Glutamatergic neuron (in vitro differentiated cells): ENCODE measurements at places on chromosomes 2 and 18. TPM values are rescaled to one million over a fixed set of nuclear protein-coding genes. Genes with fewer than 3 reads are reported as not detected.
A peak's percentile ranks its signal among the peaks of the same experiment; 100 is the strongest.

DNA sequence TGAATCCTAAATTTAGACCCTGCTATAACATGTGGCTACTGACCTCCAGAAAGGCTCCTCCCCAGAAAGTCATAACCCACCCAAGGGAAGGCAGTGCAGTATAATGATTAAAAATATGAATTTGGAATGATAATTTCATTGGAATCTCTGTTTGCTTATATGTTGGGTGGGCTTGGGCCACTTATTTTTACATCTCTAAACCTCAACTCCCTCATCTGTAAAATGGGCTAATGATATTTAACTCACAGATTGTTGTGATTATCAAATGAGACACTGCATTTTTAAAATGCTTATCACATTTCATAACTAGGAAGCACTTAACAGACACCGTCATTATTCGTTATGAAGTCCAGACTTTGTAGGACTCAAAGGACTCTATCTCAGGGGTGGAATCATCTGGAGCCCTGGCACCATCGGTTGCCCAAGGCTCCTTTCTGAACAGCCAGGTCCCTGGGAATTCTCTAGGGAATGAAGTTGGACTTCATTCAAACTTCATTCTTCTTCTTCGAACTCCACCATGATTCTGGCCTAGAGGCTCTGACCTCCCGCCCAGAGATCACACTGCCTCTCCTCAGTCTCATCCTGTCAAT, 33.1 kb upstream of the RMDN2 start:
- peaks cover 2% of the 10 kb centered on the region for H3K4me1 ChIP-seq
- no peaks in the 10 kb centered on the region for H3K27me3 ChIP-seq
- no peak overlapping the region for H3K27ac ChIP-seq
- H3K4me3 ChIP-seq = no peak overlapping the region

DNA sequence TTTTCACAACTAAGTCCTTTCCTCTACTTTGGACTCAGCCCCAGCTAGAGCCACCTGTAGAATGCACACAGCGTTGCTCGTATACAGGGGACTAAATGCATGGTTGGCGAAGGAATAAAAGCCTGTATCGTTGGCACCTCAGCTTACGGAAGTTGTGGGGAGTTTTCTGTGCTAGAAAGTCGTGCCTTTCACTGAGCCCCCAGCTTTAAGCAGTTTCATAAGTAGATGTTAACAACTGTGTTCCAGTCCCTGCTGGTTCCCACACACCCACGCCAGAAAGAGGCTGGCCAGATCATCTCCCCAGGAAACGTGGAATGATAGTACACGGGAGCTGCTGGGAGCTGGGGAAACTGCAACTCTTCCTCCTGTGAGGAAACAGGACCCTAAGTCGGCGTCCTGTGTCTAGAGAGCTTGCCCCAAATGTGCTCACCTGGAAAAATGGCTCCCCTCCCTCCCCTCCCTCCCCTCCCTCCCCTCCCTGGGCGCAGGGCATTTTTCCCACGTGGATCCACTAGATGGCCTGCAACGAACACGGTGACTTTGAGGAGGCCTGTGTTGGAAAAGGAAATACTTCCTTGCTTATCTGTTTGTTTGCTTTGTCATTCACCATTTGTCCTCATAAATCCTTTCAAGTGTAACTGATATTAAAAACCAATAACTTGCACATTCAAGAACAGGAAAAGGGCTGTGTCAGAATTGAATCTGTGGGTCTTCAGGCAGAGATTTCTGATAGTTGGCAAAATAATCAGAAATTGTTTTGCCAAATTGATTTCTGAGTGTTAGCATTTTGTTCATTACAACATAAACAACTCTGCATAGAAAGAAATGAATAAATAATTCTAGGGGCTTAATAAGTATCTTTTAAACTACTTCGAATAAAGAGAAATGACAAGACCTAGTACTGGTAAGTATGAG, 43.9 kb upstream of the RFX8 start:
- H3K27ac ChIP-seq = no peak overlapping the region
- peaks cover 7% of the 10 kb centered on the region for H3K36me3 ChIP-seq
- no peak overlapping the region for H3K4me3 ChIP-seq
- peak; percentile 33 for DNase-seq

DNA sequence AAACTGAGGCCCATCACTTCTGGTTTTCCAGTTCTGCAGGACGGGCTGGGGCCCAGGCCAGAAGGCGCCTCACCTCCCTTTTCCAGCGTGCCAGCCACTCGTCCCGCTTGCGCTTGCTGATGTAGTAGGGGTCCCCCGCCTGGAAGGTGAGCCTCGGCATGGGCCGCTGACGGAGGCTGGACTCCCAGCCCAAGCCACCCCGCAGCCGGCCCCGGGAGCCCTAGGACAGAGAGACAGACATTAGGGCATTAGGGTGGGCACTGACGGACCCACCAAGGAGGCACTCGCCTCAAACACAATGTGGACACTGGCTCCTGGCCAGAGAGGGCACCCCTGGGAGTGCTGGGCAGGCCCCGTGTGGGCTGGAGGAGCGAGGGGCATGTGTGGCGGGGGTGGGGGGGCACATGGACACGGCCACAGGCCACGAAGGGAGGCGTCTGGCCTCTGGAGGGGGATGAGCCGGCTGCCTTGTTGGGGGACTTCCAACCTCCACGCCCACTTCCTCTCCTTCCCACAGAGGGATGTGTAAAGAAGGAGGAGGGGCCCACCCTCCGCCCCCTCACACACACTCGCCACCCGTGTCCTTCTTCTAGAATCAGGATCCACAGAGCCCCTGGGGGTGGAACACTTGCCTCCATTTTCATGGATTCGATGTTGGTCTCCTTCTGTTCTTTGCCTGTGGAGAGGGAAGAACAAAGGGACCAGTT, 66.7 kb downstream of the DNMT3A start:
- peaks cover 16% of the 10 kb centered on the region for H3K4me1 ChIP-seq
- H3K36me3 ChIP-seq = peaks cover 4% of the 10 kb centered on the region
- H3K27ac ChIP-seq = no peak overlapping the region
- H3K27me3 ChIP-seq = peaks cover 10% of the 10 kb centered on the region

DNA sequence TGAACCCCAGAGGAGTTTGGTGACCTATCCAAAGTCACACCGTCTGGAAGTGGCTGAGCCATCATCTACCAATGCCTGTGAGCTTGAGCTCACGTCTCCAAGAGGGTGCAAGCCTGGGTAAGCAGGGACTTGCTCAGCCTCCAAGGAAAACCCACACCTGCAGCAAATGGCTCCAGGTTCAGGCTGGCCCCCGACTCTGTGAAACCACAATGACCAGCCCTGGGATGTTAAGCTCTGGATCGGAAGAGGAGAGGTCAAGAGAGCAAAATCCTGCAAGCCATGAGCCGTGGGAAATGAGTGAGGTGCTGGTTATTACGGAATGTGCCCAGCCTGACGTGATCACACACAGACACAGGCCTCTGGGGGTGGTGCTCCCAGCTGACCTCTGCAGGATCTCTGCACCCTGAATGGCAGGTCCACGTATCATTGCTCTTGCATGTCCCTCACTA, 94.1 kb upstream of the OTOS start:
- peaks cover 13% of the 10 kb centered on the region for H3K36me3 ChIP-seq
- no peak overlapping the region for H3K27ac ChIP-seq
- H3K27me3 ChIP-seq = peaks cover 15% of the 10 kb centered on the region
- H3K4me3 ChIP-seq = no peak overlapping the region
- H3K4me1 ChIP-seq = peaks cover 33% of the 10 kb centered on the region
- no peak for DNase-seq

DNA sequence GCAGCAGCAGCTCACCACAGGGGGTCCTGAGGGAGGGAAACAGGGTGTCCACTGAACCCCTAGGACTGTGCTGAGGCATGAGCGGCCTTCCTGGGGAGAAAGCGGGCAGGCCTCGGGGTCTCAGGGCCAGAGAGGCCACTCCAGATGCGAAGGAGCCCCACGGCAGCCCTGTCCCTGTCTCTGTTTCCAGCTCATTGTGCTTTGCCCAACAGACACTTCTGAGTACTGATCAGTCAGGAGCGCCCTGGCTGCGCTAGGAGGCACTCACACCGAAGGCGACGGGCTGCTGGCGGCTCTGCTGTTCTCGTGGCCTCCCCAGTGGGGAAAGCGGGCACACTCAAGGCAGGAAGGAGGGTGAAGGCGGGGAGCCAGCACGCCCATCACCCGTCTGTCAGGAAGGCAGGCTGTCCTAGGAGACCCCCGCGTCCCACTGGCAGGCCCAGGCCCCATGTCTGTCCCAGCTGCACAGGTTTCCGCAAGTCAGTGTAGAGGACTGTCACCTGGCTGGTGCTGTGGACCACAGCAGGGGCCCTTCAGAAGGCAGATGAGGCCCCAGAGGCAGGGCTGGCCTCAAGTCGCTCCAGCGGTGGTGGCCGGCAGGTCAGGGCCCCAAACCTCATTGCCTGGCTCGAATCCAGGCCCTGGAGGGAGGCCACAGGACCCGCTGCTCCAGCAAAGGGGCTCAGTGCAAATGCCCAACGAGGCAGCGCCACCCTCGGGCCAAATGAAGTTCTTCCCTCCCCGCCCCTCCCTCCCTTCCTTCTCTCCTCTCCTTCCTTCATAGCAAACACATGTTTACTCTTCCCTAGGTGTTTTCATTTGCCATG, 6.8 kb downstream of the ESPNL start:
- no peaks in the 10 kb centered on the region for H3K36me3 ChIP-seq
- peaks cover 13% of the 10 kb centered on the region for H3K27me3 ChIP-seq
- peak; percentile 45 for DNase-seq
- H3K4me3 ChIP-seq = no peak overlapping the region

- H3K4me3 ChIP-seq = no peak overlapping the region
- no peak for DNase-seq
- peaks cover 6% of the 10 kb centered on the region for H3K4me1 ChIP-seq
- peaks cover 7% of the 10 kb centered on the region for H3K36me3 ChIP-seq
These were observed 344.9 kb downstream of the TSN start for GRCh38 chr2:122100346-122100745.

GRCh38 chr18:77105028-77105427, 27.6 kb downstream of the MBP start:
- no peak overlapping the region for H3K27ac ChIP-seq
- H3K36me3 ChIP-seq = peaks cover 5% of the 10 kb centered on the region
- peaks cover 2% of the 10 kb centered on the region for H3K27me3 ChIP-seq
- peaks cover 53% of the 10 kb centered on the region for H3K4me1 ChIP-seq
- no peak for DNase-seq
- H3K4me3 ChIP-seq = no peak overlapping the region

DNA sequence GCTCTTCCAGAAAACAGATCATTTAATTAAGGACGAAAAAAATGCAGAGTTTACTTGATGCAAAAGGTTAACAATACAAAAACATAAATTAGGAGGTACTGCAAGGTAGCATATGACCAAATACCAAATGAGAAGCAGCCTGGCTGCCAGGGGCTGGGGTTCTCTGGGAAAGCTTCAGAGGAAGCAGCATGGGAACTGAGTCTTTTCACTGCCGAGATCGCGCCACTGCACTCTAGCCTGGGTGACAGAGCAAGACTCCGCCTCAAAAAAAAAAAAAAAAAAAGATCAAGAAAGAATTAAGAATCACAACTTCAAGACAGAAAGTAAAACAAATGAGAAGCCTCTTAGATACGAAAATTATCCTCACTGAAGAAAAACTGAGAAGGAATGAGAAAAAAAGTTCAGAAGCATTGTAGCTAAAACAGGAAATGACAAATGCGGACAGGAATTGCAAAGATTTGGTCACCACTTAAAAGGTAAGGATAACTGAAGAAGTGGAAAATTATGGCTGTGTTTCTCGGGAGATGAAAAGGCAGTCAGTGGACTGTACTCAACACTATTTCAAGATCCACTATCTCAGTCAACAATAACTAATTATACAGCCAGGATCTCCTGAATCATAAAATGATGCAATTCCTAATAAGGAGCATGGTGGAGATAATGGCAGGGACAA, 4.3 kb downstream of the SEPTIN10 start:
- peak overlapping the region; percentile 61 for H3K4me3 ChIP-seq
- DNase-seq = no peak
- H3K27me3 ChIP-seq = peaks cover 6% of the 10 kb centered on the region
- peaks cover 34% of the 10 kb centered on the region for H3K4me1 ChIP-seq
- peak overlapping the region; percentile 29 for H3K27ac ChIP-seq

Gene ANXA4
- 3.1 TPM for total RNA-seq

Gene RIT2
- not detected for total RNA-seq

Gene PUM2
- total RNA-seq = 113 TPM

Gene MLPH
- 4.3 TPM for total RNA-seq

Gene ANKRD62
- total RNA-seq = 0.17 TPM

Gene CD8B2
- not detected for total RNA-seq

Gene TGFA
- total RNA-seq = 4.7 TPM
